ENCODE measurements at places on chromosomes 12 and 14.

GRCh38 chr12:120757226-120757742, 31.7 kb downstream of the ACADS start:
- no peak for DNase-seq

GRCh38 chr12:123723765-123724164, 11.6 kb downstream of the ATP6V0A2 start:
- DNase-seq: no peak

DNA sequence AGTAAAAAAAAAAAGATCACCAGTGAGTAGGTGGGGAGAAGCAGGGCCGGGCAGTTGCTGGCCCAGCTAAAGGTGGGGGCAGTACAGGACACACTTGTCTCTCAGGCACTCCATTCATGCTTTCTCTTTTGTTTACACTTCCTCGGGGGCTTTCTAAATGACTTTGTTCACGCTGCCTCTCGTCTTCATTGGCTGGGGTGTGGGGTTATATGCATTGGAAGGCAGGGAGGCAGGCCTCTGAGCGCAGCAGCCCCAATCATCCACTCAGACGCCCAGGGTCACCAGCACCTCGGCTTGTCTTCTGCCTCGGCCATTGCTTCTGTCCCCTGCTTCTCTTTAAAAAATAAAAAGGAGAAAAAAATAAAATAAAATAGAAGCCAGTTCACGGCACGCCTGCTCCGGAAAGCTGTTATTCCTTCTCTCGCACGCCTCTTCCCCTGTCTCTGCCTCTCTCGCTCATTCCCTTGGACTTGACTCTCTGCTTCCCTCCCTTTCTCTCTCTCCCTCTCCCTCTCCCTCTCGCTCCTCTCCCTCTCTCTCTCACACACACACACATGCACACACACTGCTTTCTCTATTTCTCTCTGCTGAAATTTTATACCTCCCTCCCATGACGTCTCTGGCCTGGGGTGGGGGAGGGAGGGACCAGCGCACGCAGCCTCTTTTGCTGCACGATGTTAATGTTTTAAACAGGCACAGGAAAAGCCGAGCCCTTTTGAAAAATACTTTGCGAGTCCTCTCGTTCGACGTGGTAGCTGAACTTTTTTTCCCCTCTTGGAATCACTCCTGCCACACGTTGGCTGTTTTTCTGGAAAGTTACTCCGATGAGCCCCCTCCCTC, at the start of gene TGFB3:
TSS of gene TGFB3 (minus strand) at position 570 of the 840 bp plus-strand sequence. CDS start 1,102 bp downstream, outside the sequence.
- DNase-seq: peak; percentile 50

- no peak for DNase-seq
Measured at GRCh38 chr12:2454601-2455177, 340.1 kb upstream of the FKBP4 start.

- no peak for DNase-seq
Measured at GRCh38 chr12:62259631-62259992, 592 bp upstream of the USP15 start.

- DNase-seq: no peak
Measured at GRCh38 chr14:96497087-96497486, 5.1 kb upstream of the PAPOLA start.

DNA sequence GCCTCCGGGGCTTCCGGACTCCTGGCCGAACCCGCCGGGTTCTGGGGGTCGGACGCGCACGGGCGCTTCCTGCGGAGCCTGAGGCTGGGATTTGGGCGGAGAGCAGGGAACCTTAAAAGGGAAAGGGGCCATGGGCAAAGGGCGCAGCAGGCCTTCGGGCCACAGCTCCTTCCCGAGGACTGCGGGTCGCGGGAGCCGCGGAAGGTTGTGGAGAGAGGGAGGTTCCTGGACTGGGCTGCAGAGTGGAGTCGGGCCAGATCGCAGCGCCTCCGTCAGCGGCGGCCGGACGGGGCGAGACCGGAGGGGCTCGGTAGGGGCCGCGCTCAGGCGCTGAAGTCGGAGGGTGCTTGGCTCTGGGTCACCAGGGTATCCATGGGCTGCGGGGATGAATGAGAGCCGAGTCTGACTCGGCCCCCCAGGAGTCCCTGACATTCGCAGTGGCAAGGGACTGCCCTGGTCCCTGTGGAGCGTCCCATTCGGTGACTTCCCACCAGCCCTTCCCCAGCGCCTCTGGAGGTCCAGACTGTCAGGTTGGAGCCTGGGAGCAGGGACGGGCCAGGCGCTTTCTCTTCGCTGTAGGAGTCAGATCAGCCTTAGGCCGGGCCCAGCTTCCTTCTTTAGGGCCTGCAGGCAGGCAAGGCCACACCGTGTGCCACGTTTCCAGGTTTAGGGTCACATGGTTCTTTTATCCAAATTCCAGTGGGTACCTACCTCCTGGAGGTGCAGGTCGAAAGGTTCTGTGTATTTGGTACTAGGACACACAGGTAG, 938 bp upstream of the SLC25A29 start:
- no peak for DNase-seq

GRCh38 chr12:45946435-45946834, 43.9 kb downstream of the SCAF11 start:
- no peak for DNase-seq

GRCh38 chr14:104419865-104420505, 159.6 kb upstream of the C14orf180 start:
- no peak for DNase-seq

DNA sequence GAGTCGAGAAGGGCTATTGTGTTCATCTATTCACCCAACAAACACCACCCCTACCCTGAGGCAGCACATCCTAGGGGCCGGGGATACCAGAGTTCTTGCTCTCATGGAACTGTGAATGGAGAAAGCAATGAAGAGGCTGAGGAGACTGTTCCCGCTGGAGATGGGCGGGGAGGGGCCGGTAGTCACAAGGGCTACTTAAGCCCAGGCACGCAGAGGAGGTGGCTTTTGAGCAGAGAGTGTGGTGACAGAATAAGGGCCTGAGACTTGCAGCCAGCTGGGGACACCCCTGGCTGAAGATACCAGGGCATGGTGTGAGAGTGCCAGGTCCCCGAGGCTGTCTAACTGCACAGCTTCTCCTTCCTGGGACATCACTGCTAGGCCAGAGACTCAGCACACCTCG, 114.1 kb upstream of the EVL start:
- DNase-seq: no peak

- no peak for DNase-seq
Measured at GRCh38 chr14:101501858-101502615, 59.3 kb upstream of the DIO3 start.

DNA sequence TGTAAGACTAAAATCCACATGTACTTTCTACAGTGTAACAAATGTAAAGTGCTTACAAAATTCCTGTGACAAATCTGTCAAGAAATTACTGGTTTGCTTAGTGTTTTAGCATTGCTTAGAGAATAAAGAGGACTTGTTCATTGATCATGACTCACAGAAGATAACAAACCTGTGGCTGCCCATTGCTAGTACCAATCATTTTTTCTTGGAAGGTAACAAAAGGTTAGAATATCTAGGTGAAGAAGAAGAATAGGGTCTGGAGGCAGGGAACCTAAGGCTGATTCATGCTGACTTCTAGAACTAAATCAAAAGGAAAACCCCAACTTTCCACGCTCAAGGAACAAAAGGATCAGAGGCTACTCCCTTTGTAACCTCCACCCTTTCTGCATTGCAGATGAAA, 232.7 kb upstream of the ABCD2 start:
- no peak for DNase-seq

GRCh38 chr14:95725685-95726336, 11.9 kb upstream of the TCL1A start:
- no peak for DNase-seq

DNA sequence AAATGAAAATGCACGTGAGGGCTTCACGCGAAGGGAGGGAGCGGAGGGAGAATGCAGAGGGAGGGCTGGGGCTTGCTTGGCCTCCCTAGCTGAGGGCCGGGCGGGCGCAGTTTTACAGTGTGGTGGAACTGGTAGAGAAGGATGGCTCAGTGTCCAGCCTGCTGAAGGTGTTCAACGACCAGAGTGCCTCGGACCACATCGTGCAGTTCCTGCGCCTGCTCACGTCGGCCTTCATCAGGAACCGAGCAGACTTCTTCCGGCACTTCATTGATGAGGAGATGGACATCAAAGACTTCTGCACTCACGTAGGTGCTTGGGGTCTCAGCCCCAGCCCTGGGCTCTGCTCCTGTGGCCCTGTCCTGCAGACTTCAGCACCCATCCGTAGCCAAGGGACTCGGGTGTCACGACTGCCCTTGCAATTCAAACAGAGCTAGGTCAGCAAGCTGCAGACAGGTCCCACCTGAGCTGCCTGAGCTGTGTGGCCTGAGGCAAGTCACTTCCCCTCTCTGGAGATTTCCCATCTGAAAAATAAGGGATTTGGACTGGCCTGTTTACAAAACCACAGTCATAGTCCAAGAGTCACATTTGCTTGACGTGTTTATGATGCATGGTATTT, 18.4 kb downstream of the OTUB2 start:
- DNase-seq: no peak

DNA sequence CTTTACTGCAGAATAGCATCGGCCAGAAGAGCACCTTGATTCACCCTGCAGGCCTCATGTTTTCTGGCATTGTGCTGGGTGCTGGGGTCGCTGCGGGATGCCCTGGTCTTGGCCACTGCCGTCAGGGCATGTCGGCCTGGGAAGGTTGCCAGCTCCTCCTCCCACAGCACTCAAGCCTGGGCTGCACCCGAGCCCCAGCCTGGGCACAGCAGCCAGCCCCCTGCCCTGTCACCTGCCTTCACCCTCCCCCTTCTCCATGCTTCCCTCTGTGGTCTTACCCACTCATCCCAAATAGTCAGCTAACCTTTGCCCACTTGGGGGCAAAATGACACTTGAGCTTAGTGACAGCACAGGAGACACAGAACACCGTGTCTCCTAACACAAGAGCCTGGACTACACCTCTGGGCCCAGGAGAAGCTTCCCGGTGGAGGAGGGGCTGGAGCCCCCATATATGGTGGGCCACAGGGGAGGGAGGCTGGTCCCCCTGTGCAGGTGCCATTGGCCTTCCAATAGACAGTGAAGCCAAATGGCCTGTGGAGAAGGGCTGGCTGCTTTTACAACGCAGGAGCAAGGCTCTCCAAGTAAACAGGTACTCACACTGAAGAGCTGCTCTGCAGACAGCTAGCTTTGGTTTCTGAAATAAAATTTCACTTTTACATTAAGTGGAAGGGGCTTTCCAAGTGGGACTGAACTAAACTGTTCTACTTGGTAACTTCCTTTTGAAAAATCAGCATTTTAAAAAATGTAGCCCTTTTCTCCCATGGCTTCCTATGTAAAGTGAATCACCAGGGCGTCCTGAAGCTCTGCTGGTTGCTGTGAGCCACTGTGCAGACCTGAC, 51.2 kb upstream of the AMN start:
- no peak for DNase-seq

DNA sequence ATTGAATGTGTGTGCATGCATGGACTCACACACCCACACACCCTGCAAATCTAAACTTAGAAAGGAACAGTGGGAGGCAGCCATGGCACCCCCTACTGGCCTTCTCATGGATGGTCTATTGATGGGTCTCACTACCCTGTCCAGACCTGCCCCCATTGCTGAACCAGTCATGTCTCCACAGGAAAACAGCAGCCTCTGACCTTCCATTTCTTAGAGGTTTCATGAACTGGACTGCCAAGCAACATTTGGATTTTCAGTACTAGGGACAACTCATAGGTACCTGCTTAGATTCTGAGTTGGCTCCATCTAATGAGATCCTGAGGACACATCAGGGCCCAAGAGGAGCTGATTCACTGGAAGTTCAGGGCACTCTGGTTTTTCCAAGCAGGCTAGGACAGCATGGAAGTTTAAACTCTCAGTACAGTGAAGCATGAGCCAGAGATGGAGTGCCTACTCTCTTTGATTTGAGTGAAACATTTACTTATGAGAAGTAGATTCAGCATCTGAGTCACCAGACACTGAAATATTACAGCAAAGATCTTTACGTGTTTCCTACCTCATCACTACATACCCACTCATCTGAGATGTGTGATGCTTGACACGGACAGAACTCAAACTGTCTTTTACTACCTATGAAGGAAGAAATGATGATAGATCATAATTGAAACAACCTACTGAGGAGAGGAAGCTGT, 98.9 kb upstream of the PLEKHG7 start:
- DNase-seq: no peak

- DNase-seq: no peak
Measured at GRCh38 chr12:45582536-45582935, 147.0 kb upstream of the ARID2 start.

DNA sequence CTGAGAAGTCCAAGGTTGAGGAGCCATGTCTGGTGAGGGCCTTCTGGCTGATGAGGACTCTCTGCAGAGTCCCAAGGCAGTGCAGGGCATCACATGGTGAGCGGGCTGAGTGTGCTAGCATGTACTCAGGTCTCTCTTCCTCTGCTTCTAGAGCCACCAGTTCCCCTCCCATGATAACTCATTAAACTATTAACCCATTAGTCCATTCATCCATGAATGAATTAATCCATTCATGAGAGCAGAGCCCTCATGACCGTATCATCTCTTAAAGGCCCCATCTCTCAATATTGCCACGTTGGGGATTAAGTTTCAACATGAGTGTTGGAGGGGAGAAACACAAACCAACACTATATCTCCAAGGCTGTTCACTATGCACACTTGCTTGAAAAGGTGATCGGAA, 83.7 kb downstream of the TMEM30B start:
- DNase-seq: no peak

GRCh38 chr12:41362510-41362909, 174.4 kb downstream of the PDZRN4 start:
- DNase-seq: no peak

DNA sequence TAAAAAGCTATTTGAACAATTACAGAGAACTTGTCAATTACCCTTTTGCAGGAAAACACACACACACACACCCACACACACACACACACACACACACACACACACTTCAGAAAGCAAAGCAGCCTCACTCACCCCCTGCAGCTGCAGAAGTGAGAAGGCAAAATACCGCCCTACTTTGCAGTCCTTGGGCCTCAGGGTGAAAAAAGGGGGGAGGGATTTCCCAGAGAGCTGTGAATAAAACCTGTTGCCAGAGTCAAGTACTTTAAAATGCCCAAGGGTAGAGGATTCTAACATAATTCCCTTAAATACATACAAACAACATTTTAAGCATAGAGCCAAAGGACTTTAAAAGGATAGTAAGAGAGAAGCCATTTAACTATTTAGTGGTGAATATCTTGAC, 285.9 kb downstream of the MDGA2 start:
- no peak for DNase-seq

GRCh38 chr12:55724940-55725309, 3.9 kb downstream of the CD63 start:
- no peak for DNase-seq

GRCh38 chr14:105126981-105127329, 41.6 kb downstream of the JAG2 start:
- DNase-seq: no peak

GRCh38 chr12:123937707-123938591, 34.7 kb downstream of the CCDC92 start:
- DNase-seq: no peak

- DNase-seq: peak; percentile 86
Measured at GRCh38 chr14:54366736-54367735, 29.8 kb upstream of the CDKN3 start.

- no peak for DNase-seq
Measured at GRCh38 chr14:33454707-33455106, 496.2 kb downstream of the EGLN3 start.

- no peak for DNase-seq
Measured at GRCh38 chr14:74913986-74914573, 9.0 kb downstream of the RPS6KL1 start.

- no peak for DNase-seq
Measured at GRCh38 chr12:66189889-66190288, 875 bp downstream of the IRAK3 start.
